HT-29 (cell line): ENCODE measurements at places on chromosomes 12 and 14. TPM values are rescaled to one million over a fixed set of nuclear protein-coding genes. Genes with fewer than 3 reads are reported as not detected.

Gene CACNA2D4
- 0.81 and 3.4 TPM in 2 replicates for total RNA-seq

Gene SIX4
- total RNA-seq: 7.5 and 8.1 TPM in 2 replicates

Gene TBX5
- total RNA-seq: not detected in 2 replicates

Gene DBX2
- total RNA-seq: not detected in 2 replicates

Gene NYNRIN
- 21.3 and 25.1 TPM in 2 replicates for total RNA-seq

Gene UBE2N
- total RNA-seq: 179 and 240 TPM in 2 replicates
